Renal pelvis (tissue), 12 donors: ENCODE measurements at places on chromosomes 11 and 22. TPM values are rescaled to one million over a fixed set of nuclear protein-coding genes. Genes with fewer than 3 reads are reported as not detected.

DNA sequence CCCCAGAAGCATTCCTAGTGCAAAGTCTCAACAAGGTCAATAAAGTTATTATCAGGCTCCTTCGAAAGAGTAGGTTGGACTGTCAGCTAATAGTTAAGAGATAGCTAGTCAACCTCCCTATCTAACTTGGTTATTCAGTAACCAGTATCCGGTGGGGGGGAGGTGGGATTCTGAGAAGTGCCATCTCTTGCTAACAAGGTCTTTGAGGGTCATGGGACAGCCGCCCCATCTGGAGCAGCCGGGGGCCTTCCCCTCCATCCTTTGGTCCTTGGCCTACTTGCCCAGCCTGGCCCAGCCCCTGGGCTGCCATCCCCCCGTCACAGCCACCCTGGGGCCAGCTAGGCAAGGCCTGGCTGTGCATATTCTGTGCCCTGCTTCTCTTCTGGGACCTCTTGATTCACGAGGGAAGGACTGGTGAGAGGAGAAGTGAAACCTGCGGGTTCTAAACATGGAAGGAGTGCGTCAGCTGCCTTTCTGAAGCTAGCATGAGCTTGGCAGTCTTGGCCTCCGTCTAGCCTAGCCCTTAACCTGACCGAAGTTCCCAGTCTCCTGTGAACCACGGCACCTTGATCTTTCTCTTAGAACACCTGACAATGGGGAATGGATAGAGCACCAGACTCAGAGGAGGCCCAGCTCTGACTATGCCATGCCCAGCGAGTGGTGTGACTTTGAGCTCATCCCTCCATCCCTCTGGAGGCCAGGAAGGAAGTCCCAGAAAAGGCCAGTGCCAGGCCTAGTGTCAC lies 9.3 kb downstream of the SLC37A2 start:
- no peak for DNase-seq

- peak; percentile 72 for DNase-seq
Measured at GRCh38 chr11:450809-451451, 851 bp downstream of the PTDSS2 start.

GRCh38 chr11:33773987-33774735 lies at the start of gene FBXO3:
FBXO3 (minus strand) TSS chr11:33774520; CDS start chr11:33774497, 23 bp downstream.
- peak; percentile 91 for DNase-seq

The CCDC116 gene
- 0.41 TPM for polyA plus RNA-seq

The INS gene
- not detected for polyA plus RNA-seq

DNA sequence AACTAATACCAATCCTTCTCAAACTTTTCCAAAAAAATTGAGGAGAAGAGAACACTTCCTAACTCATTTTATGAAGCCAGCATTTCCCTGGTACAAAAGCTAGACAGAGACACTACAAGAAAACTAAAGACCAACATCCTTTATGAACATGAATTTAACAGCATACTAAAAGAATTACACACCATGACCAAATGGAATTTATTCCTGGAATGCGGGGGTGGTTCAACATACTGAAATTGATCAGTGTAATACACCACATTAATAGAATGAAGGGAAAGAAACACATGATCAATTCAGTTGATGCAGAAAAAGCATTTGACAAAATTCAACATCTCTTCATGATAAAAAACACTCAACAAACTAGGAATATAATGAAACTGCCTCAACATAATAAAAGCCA lies 148.1 kb downstream of the WNT7B start:
- no peak for DNase-seq
